ENCODE measurements at places on chromosomes 6 and 20. TPM values are rescaled to one million over a fixed set of nuclear protein-coding genes. Genes with fewer than 3 reads are reported as not detected.

- DNase-seq, result no peak
- H3K4me3 ChIP-seq, result no peak within 1 kb of the TSS
- no peaks in the 10 kb centered on the region for H3K36me3 ChIP-seq
- no peaks in the 10 kb centered on the region for H3K27me3 ChIP-seq
- no peaks in the 10 kb centered on the region for H3K4me1 ChIP-seq
Measured at GRCh38 chr6:50049829-50050228, at the start of gene DEFB112. DEFB112 (minus strand) TSS chr6:50049929; CDS start chr6:50049869, 60 bp downstream.

The MYB gene
- 17.4 TPM for total RNA-seq

- DNase-seq, result peak; percentile 23
- H3K27ac ChIP-seq, result no peak overlapping the region
- no peaks in the 10 kb centered on the region for H3K36me3 ChIP-seq
- H3K27me3 ChIP-seq, result no peaks in the 10 kb centered on the region
Measured at GRCh38 chr6:30260036-30260504, 46.9 kb upstream of the TRIM26 start.

The MICB gene
- 22.0 TPM for total RNA-seq

DNA sequence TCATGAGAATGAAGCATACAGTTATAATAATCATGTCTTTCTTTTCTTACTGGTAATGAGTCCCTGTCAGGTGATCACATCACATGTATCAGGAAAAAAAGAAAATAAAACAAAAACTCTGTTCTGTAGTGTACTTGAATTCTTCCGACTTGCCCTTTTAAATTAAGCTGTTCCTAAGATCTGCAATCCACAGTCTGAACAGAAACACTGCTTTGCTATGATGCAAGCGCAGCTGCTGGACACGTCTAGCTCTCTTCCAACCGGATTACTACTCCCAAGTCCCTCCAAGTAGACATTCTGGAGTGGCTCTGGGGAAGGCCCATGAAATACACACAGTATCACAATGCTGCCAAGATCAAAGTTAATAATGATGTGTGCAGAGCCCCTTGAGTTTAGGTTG lies 83.7 kb downstream of the FYN start:
- peaks cover 55% of the 10 kb centered on the region for H3K4me1 ChIP-seq
- H3K4me3 ChIP-seq, result peak overlapping the region; percentile 18
- no peak for DNase-seq
- H3K36me3 ChIP-seq, result peaks cover 8% of the 10 kb centered on the region
- no peaks in the 10 kb centered on the region for H3K27me3 ChIP-seq

- peaks cover 5% of the 10 kb centered on the region for H3K27me3 ChIP-seq
- no peak for DNase-seq
- H3K36me3 ChIP-seq, result no peaks in the 10 kb centered on the region
- no peak overlapping the region for H3K27ac ChIP-seq
- no peak overlapping the region for H3K4me3 ChIP-seq
Measured at GRCh38 chr20:4135385-4136077, 120.2 kb upstream of the RNF24 start.

The GSTA2 gene
- total RNA-seq, result not detected

- peaks cover 51% of the 10 kb centered on the region for H3K36me3 ChIP-seq
- H3K4me1 ChIP-seq, result no peaks in the 10 kb centered on the region
- no peak overlapping the region for H3K4me3 ChIP-seq
- DNase-seq, result no peak
- H3K27ac ChIP-seq, result no peak overlapping the region
Measured at GRCh38 chr6:151422981-151423380, 28.9 kb downstream of the RMND1 start.

The OR2B6 gene
- total RNA-seq, result not detected

The GNMT gene
- total RNA-seq, result 0.99 TPM

GRCh38 chr6:56575736-56576135 lies 67.0 kb downstream of the DST start:
- H3K27me3 ChIP-seq, result no peaks in the 10 kb centered on the region
- H3K36me3 ChIP-seq, result no peaks in the 10 kb centered on the region
- DNase-seq, result no peak

DNA sequence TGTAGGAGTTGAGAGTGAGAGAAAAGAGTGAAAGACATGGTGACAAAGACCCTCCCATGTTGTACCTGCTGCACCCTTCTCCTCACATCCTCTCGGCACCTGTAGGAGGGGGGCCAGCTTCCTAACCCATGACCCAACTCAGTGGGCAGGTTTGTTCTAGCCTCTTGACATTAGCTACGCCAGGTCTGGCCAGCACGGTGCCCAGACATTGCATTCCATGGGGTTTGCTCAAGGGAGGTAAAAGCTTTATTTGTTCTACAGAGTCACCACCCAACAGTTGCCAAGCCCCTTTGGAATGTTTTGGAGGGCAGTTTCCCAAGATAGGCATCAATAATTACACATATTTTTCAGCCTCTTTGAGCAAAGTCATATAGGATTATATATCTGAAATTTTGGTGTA lies 22.7 kb upstream of the TGM6 start:
- DNase-seq, result no peak
- H3K36me3 ChIP-seq, result no peaks in the 10 kb centered on the region
- H3K27ac ChIP-seq, result no peak overlapping the region
- H3K4me1 ChIP-seq, result no peaks in the 10 kb centered on the region

The FUT9 gene
- not detected for total RNA-seq

DNA sequence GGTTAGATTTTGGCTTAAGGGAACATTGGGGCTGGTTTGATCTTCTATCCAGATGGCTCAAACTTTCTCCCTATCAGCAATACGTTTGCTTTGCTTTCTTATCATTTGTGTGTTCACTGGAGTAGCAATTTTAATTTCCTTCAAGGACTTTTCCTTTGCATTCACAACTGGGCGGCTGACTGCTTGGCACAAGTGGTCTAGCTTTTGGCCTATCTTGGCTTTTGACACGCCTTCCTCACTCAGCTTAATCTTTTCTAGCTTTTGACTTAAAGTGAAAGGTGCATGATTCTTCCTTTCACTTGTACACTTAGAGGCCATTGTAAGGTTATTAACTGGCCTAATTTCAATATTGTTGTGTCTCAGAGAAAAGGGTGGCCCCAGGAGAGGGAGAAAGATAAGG lies 254.9 kb downstream of the PLCB1 start:
- H3K4me3 ChIP-seq, result no peak overlapping the region
- no peak overlapping the region for H3K27ac ChIP-seq
- H3K27me3 ChIP-seq, result no peaks in the 10 kb centered on the region
- DNase-seq, result no peak

DNA sequence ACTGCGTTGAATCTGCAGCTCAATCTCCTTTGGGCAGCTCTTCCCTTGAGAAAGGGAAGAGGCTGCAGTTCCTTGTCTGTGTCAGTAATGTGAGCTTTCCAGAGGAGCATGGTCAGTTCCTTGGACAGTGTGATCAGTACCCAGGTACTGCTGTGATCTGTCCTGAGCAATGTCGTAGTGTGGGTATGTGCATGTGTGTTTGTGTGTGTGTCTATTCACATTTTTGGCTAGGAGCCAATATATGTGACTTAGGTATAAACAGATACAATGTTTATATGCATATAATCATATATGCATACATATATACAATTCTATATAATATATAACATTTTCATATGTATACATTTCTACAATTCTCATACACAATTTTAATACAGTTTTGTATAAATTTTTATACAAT lies 85.4 kb upstream of the OLIG3 start:
- no peak for DNase-seq
- no peaks in the 10 kb centered on the region for H3K4me1 ChIP-seq
- H3K27me3 ChIP-seq, result peaks cover 19% of the 10 kb centered on the region
- H3K27ac ChIP-seq, result no peak overlapping the region
- no peak overlapping the region for H3K4me3 ChIP-seq

- H3K4me1 ChIP-seq, result no peaks in the 10 kb centered on the region
- H3K4me3 ChIP-seq, result no peak overlapping the region
- no peaks in the 10 kb centered on the region for H3K27me3 ChIP-seq
- H3K27ac ChIP-seq, result no peak overlapping the region
Measured at GRCh38 chr6:24522228-24523176, 27.7 kb downstream of the ALDH5A1 start.

The CCN6 gene
- not detected for total RNA-seq

GRCh38 chr20:36808317-36809257 lies 35.0 kb upstream of the DSN1 start:
- no peaks in the 10 kb centered on the region for H3K36me3 ChIP-seq
- no peak overlapping the region for H3K4me3 ChIP-seq
- no peak overlapping the region for H3K27ac ChIP-seq
- DNase-seq, result peak; percentile 72

- H3K27me3 ChIP-seq, result no peaks in the 10 kb centered on the region
- H3K4me3 ChIP-seq, result no peak overlapping the region
- no peak for DNase-seq
- H3K27ac ChIP-seq, result no peak overlapping the region
Measured at GRCh38 chr20:7667194-7667593, 273.1 kb downstream of the HAO1 start.

- peaks cover 13% of the 10 kb centered on the region for H3K4me1 ChIP-seq
- no peak for DNase-seq
- H3K4me3 ChIP-seq, result no peak overlapping the region
- no peaks in the 10 kb centered on the region for H3K27me3 ChIP-seq
- no peak overlapping the region for H3K27ac ChIP-seq
- no peaks in the 10 kb centered on the region for H3K36me3 ChIP-seq
Measured at GRCh38 chr6:37131104-37131959, 38.6 kb upstream of the PIM1 start.

- no peaks in the 10 kb centered on the region for H3K4me1 ChIP-seq
- no peak for DNase-seq
- H3K27ac ChIP-seq, result no peak overlapping the region
- H3K4me3 ChIP-seq, result no peak overlapping the region
- H3K27me3 ChIP-seq, result no peaks in the 10 kb centered on the region
Measured at GRCh38 chr6:151948002-151948743, 140.7 kb downstream of the ESR1 start.

- H3K27ac ChIP-seq, result no peak overlapping the region
- H3K4me3 ChIP-seq, result no peak overlapping the region
- H3K36me3 ChIP-seq, result no peaks in the 10 kb centered on the region
- H3K4me1 ChIP-seq, result no peaks in the 10 kb centered on the region
Measured at GRCh38 chr6:15712797-15713196, 50.0 kb upstream of the DTNBP1 start.

DNA sequence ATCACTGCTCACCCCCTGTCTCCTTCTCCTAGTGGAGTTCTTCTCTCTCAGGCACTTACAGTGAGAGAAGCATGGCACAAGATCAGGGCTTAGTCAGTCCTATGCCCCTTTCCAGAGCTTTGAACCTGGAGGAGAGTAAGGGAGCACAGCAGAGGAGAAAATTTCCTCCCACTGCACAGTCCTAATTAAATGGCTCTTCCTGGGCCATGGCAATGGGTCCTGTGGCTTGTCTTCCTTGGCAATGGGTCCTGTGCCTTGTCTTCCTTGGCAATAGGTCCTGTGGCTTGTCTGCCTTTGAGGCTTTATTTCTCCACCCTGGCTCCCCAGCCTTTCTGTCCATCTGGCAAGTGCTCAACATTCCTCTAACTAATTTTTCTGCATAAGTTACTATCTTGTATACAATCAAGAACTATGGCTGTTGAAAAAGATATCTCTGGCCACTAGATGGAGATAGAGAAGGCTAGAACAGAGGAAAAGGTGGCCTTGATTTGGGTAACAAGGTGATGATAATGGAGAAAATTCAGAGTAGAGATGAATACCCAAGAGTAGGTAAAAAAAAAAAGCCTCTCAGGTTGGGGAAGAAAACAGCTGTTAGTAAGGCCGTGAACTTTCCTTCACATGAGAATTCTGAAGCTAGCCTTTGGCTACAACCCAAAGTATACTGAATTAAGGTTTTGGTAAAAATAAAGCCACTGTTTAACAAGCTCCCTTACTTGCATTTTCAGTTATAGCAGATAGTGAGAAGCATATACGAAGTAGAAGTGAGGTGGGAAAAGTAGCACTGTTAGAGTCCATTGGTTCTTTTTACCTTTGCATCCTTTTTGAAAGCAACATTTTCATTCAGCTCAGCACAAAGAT lies 504.9 kb downstream of the DOK5 start:
- peak; percentile 0 for DNase-seq
- no peaks in the 10 kb centered on the region for H3K4me1 ChIP-seq
- no peak overlapping the region for H3K4me3 ChIP-seq
- H3K27ac ChIP-seq, result no peak overlapping the region
- H3K36me3 ChIP-seq, result no peaks in the 10 kb centered on the region
- no peaks in the 10 kb centered on the region for H3K27me3 ChIP-seq

- no peak overlapping the region for H3K4me3 ChIP-seq
- no peaks in the 10 kb centered on the region for H3K4me1 ChIP-seq
- no peaks in the 10 kb centered on the region for H3K36me3 ChIP-seq
- H3K27ac ChIP-seq, result no peak overlapping the region
- no peak for DNase-seq
- no peaks in the 10 kb centered on the region for H3K27me3 ChIP-seq
Measured at GRCh38 chr6:23173234-23173633, 603.9 kb downstream of the HDGFL1 start.

GRCh38 chr20:31652917-31653396 lies 15.2 kb downstream of the COX4I2 start:
- no peak for DNase-seq
- no peak overlapping the region for H3K4me3 ChIP-seq
- no peaks in the 10 kb centered on the region for H3K36me3 ChIP-seq
- H3K4me1 ChIP-seq, result no peaks in the 10 kb centered on the region
- H3K27me3 ChIP-seq, result peaks cover 2% of the 10 kb centered on the region

DNA sequence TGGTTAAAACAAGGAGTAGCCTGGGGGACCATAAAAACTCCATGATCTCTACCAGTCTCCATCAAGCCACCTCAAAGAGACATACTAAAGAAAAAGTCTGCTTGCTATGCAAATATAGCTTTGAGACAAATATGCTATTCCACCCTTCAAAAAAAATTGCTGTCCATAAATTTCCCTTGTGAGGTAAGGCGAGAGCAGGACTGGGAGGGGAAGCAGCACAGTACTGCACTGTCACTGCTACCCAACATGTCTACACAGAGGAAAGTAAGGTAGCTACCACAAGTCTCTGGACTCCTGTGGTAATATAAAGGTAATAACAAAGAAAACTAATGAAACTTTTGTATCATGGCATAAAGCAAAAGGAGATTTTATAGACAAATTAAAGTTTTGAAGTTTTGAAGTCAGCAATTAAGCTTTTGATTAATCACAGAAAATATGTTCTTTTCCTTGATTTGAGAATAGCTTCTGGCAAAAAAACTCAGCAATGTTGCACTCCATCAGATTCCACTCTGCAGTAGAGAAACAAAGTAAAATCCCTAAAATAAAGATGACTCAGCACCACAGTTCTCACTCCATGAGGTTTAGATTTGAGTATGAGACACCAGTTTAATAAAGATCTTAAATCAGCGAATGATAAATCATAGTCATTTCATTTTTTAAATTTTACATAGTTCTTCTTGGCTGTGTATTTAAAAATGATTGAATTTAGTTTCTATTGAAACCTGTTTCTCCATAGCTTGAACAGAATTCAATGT lies 602.4 kb downstream of the COL12A1 start:
- no peak overlapping the region for H3K4me3 ChIP-seq
- no peak overlapping the region for H3K27ac ChIP-seq
- no peaks in the 10 kb centered on the region for H3K27me3 ChIP-seq
- no peaks in the 10 kb centered on the region for H3K4me1 ChIP-seq
- H3K36me3 ChIP-seq, result no peaks in the 10 kb centered on the region
- DNase-seq, result no peak

- H3K27me3 ChIP-seq, result no peaks in the 10 kb centered on the region
- no peak overlapping the region for H3K27ac ChIP-seq
- no peak for DNase-seq
- H3K36me3 ChIP-seq, result no peaks in the 10 kb centered on the region
Measured at GRCh38 chr6:126811321-126811720, 307.1 kb upstream of the RSPO3 start.

The EGFL8 gene
- total RNA-seq, result 9.9 TPM

Measured in CD4-positive, CD25-positive, alpha-beta regulatory T cell (primary cell).